ENCODE measurements at places on chromosomes 4 and X.

DNA sequence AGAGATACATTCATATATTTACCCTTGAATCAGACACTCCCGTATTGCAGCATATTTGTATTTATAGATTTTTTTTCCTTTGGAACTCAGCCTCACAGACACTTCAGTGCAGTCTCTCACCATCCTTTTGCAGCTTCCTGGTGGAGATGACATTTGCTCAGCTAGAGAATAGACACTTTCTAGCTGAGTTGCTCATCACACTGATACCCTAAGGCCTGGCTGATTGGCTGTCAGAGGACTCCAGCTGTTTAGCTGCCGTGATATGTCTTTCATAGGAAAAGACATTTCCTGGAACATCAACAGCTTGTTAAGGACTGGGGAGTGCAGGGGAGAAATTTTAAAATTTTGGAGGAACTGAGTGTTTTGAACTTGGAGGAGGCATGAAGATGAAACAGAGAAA, 429.6 kb downstream of the SMARCA1 start:
- DNase-seq = no peak

DNA sequence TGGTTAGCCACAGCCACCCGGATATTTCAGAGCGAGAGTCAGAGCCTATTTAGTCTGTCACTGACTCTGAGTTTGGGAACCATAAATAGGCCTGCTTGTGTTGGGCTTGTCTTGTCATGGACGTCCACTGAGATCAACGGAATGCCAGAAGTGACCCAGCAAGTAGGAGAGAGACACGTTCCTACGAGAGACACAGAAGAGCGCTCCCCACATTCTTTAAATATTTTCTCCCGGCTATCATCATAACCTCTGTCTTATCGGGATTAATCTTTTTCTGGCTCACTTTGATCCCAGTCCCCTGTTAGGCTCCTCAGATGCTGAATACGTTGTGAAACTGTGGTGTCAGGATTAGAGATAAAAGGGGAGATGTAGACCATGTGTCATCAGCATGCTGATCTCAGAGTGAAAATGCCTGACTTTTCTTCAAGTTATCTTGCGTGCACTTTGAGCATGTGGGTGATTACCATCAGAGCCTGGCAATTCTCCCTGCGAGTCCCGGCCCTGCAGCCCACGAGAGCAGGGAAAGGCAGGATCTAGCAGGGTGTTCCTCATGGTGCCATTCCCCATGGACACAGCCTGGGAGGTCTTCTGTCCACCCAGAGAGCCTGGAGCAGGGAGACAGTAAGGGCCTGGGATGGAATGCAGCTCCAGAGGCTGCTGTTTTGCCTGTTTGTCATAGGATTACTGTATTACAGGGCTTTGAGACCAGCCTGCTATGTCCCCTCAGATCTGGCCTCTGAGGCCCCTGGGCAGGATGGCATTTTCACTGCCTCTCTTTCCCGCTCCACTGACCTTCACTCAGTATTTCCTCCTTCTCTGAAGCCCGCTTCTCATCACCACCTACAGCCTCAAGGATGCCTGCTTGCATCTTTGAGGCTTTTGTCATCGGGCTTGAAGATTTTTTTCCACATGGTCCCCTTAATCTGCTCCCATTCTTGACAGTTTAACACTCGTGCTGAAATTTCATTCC, 2.8 kb upstream of the TENM3 start:
- DNase-seq = no peak

- peak; percentile 62 for DNase-seq
Measured at GRCh38 chr4:184097241-184097605, 120.5 kb downstream of the ENPP6 start.

DNA sequence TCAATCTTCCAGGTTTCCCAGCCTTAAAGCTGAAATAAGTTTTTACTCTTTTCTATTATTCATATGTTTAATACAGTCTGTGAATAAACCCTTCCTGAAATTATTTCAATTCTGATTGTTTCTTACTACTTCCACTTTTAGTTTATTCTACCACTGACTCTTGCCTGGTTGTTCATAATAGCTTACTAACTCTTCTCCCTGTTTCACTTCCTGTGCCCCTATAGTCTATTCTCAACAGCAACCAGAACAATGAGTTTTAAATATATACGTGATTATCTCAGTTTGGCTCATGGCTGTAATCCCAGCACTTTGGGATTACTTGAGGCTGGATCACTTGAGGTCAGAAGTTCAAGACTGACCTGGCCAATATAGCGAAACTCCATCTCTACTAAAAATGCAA, 408.0 kb upstream of the SPOCK3 start:
- DNase-seq = no peak

- peak; percentile 47 for DNase-seq
Measured at GRCh38 chr4:118348886-118349285, 3.9 kb downstream of the PRSS12 start.

DNA sequence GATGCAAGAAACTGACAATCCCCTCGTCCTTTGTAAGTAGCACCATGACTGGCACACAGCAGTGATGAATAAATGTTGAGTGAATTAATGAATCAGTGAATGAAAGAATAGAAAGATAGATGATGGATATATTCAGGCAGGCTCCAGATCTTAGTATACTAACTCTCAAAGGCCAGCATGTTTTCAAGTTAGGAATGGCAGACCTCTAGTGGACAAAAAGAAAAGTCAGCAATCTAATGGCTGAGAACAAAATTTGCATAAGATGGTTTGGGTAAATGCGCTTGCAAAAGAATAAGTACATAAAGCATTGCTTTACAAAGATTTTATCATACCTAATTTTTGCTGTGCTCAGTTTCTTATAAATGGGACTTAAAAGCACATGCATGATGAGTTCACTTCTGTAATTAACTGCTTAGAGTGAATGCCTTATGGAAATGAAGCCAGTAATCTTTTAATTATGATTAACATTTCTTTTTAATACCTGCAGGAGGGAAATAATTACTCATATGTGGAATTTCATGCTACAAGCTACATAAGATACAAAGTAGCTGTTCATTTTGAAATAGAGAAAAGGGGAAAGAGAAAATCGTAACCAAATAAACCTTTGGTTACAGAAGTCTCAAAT, 126.9 kb upstream of the GPRIN3 start:
- peak; percentile 63 for DNase-seq

- DNase-seq = no peak
Measured at GRCh38 chr4:18803781-18804180, 782.2 kb upstream of the LCORL start.

- DNase-seq = no peak
Measured at GRCh38 chrX:1555370-1555769, 18.4 kb upstream of the P2RY8 start.

DNA sequence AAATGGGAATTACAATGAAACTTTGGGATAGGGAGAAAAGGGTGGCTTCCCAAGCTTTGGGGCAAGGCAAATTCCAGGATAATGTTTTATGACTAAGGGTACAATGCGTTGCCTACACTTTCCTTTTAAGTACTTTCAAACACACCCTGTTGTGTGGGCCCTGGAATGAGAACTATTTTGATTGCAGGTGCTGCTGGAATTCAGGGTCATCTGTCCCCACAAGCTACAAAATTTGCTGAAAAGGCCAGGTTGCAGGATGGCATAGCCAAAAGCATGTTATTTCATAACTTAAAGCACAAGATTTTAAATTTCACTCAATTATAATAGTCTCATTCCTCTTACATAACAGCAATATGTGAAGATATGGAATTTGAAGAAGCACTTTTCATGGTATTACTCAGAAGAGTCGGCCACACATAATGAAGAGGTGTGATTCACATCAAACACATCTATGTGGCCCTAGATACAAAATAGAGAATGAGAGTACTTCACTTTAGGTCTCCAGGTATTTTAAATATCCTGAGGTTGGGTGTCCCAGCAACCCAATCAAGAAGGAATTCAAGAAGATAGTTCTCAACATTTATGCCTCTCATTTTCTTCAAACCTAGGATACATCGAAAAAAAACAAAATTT, 89.3 kb downstream of the APBB2 start:
- no peak for DNase-seq

DNA sequence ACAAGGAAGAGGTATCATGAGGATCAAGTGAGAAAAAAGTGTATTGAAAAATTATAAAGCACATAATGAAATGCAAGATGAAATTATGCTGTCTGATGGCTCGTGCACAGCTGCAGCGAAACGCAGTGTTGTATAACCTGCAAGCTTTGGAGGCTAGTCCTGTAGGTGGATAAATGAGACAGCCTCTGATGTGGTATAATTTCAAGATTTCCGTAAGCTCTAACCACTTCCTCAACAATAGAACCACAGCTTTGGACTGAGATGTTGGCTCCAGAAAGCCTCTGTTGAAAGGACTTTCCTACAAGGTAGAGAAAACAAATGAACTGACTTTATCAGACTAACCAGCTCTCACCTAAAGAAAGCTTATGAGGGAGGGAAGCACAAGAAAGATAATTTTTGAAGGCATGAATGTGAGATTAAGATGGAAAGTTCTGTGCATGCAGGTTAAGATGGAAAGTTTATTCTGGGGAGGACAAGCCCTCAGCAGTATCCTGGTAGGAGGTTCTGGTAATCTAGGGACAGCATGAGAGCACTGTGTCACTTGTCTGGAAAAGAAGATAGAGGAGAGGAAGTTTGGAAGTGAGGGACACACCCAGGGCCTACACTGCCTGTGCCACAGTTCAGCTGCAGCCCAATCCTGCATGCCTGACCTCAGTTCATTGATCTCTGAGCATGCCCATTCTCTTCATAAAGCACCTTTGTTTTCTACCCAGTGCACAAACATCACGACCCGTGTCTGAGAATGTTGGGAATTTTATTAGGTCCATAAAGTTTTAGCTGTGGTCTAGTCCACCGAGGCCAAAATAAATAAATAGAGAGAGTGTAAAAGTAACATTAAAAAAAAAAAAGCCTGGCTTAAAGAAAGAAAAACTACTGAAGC, 161.5 kb upstream of the SFRP2 start:
- DNase-seq = peak; percentile 3

GRCh38 chr4:78100060-78100459, 42.9 kb downstream of the FRAS1 start:
- DNase-seq = no peak

DNA sequence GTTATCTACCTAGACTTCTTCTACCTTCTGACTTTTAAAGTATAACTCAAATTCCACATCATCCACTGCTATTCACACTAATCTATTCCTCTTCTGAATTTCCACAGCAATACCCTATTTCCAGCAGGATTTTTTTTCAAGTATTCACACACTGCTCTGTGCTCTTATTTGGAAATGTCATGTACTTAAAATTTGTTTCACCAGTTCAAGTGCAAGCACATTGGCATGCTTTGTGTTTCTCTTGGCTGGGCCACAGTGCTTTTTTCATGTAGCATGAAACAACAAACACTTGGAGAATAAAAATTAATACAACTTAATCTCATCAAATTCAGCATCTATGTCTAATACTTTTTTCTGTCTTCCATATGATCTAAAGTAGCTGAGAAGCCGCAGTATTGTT, 161.8 kb upstream of the PCDH18 start:
- DNase-seq = no peak

DNA sequence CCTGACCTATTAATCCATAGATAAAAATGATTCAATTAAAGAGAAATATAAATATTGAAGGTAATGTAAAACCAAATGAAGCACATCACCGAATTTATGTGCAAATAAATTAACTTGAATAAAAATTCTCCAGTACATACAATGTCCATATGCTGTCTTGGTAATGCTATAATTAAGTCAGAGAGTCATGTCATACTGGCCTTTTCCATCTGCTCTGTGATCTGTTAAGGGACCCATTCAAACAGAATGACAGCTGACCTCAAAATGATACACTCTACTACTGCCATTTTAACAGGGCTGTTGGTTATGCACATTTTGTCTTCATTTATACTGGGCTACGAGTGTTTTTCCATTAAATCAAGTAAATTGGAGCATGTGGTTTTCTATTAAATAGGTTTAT, 99.3 kb downstream of the TEX13A start:
- DNase-seq = no peak

DNA sequence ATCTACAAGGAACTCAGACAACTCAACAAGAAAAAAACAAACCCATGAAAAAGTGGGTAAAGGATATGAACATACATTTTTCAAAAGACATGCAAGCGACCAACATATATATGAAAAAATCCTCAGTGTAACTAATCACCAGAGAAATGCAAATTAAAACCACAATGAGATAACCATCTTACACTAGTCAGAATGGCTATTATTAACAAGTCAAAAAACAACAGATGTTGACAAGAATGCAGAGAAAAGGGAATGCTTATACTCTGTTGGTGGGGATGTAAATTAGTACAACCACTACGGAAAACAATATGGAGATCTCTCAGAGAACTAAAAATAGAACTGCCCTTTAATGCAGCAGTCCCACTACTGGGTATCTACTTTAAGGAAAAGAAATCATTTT, 12.1 kb downstream of the NIPAL1 start:
- no peak for DNase-seq

DNA sequence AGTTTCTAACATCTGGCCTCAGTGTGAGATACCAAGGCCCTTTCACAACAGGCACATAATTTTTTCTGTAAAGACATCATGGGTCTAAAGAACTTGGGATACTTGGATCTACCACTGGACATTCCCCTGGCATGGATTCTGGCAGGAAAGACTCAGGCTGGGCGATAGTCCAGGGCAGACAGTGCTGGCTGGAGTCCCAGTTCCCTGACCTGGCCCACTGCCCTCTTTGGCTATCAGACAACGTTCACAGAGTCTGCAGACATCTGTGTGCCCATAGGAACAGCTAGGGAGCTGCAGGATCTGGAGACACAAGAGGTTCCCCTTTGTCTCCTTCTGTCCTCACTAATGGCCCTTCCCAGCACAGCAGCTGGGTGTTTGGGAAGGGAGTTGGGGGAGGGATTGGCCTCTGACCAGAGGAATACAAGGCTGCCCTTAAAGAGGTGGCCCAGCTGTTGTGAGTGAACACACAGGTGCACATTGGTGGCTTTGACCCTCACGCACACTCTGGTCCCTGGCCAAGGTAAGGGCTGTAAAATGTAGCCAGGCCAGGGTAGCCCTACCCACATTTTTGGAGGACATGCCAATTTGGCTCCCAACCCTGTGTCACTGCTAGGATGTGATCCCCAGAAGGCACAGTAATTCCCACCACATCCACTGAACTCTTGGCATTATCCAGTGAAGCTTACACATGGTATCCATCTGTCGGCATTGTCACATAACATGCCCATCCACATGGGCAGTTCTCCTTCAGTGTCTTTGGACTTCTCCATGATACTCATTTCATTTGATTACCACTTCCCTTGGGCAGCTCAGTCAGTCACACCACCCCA, 72.3 kb downstream of the SOX3 start:
- no peak for DNase-seq

DNA sequence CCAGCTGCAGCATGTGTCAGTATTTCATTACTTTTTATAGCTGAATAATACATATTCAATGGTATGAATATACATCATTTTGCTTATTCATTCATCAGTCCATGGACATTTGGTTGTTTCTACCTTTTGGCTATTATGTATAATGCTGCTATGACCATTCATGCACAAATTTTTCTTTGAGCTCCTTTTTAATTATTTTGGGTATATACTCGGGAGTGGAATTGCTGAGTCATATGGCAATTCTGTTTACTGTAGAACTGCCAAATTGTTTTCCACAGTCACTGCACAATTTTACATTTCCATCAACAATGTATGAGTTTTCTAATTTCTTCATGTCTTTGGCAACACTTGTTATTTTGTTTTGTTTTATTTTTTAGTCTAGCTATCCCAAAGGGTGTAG, 405.9 kb upstream of the PITX2 start:
- no peak for DNase-seq

GRCh38 chr4:48554606-48555005, 64.6 kb downstream of the ZAR1 start:
- DNase-seq = no peak

GRCh38 chr4:178329226-178329872, 887.1 kb upstream of the AGA start:
- DNase-seq = no peak

Data from common myeloid progenitor, CD34-positive (primary cell).